ENCODE measurements at places on chromosomes 12 and 14.

- DNase-seq: no peak
Measured at GRCh38 chr14:60649875-60650372, 647 bp upstream of the SIX1 start.

- no peak for DNase-seq
Measured at GRCh38 chr12:95590775-95591174, 39.5 kb upstream of the USP44 start.

- no peak for DNase-seq
Measured at GRCh38 chr12:47114481-47114892, 34.7 kb upstream of the AMIGO2 start.

DNA sequence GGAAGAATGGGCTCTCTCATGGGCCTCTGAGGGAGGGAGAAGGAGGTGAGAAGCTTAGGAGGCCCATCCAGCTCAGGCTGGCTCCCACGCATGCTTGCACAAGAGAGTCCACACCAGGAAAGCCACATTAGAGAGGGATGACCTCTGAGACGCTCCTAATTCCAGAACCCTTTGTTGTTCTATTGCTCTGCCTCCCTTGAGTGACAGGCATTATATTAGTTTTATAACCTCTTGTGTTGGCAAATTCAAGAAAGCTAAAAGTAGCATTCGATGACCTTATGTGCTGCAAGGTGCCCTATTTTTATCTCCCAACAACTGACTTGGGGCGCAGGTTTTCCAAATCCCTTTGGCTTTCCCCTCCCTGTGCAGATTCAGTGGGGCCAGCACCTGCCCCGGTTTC is 190.1 kb downstream of the KSR2 start:
- no peak for DNase-seq

DNA sequence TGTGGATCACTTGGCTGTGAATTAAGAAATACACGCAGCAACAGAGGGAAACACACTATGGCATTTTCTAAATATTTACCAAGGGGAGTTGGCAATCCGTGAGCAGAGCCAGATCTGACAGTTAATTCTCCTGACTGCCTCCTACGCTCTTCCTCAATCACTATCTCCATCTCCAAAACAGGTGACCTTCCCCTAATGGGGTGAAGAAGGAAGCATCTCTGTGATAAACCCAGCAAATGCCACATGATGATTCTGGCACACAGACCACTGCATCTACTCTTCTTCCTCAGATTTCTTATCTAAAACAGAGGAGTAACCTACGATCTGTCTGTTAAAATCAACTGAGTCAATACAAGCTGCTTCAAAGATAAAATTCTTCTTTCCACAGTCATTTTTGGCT is 4.4 kb downstream of the SPTB start:
- DNase-seq: no peak

DNA sequence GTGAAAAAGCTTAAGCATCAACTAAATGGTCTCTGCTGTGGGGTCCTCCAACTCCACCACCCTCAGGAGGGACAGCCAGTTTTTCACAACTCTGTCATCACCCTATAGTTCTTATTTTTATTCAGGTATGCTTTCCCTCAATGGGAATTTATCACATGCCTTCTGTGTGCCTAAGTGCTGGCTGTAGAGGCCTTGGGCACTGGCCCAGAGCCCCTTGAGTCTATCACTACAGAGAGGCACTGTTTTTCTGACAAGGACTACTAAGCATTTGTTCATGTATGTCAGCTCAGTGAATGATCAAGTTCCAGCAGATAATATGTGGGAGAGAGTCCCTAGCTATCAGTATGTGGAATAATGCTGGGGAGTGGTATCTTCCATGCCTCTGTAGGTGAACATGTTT is 463.9 kb downstream of the NPAS3 start:
- no peak for DNase-seq
